Kidney epithelial cell (primary cell): ENCODE measurements at places on chromosomes 4 and X. TPM values are rescaled to one million over a fixed set of nuclear protein-coding genes. Genes with fewer than 3 reads are reported as not detected.

AKAP14 gene
- not detected in 2 replicates for total RNA-seq

CT47B1 gene
- not detected in 2 replicates for total RNA-seq

SLC26A1 gene
- total RNA-seq = 0.38 and 0.96 TPM in 2 replicates

NAT8L gene
- total RNA-seq = 9.0 and 9.4 TPM in 2 replicates

PNMA5 gene
- total RNA-seq = not detected in 2 replicates

PRDM8 gene
- 0.17 and 0.55 TPM in 2 replicates for total RNA-seq

PNMA6F gene
- total RNA-seq = not detected in 2 replicates

CLIC2 gene
- total RNA-seq = not detected in 2 replicates

HEPH gene
- 8.1 TPM in 2 replicates for total RNA-seq

MAGEB1 gene
- not detected in 2 replicates for total RNA-seq

ZC4H2 gene
- 16.4 and 26.0 TPM in 2 replicates for total RNA-seq

UGT2B15 gene
- not detected in 2 replicates for total RNA-seq

LONRF3 gene
- total RNA-seq = 7.2 and 8.1 TPM in 2 replicates

MGARP gene
- total RNA-seq = 0.08 TPM in 1 of 2 replicates, not detected in the other

WWC2 gene
- 29.0 and 30.2 TPM in 2 replicates for total RNA-seq

GRID2 gene
- not detected in 2 replicates for total RNA-seq

MTTP gene
- total RNA-seq = 0.07 and 0.08 TPM in 2 replicates

RASL11B gene
- total RNA-seq = 0.67 and 2.1 TPM in 2 replicates

ITGB1BP2 gene
- 1.1 and 1.7 TPM in 2 replicates for total RNA-seq

ZMAT1 gene
- total RNA-seq = 2.4 and 2.8 TPM in 2 replicates

ANXA3 gene
- total RNA-seq = 271 and 297 TPM in 2 replicates

NXF2B gene
- total RNA-seq = not detected in 2 replicates

OFD1 gene
- 15.7 and 16.1 TPM in 2 replicates for total RNA-seq

TCP11X2 gene
- 0.14 and 0.42 TPM in 2 replicates for total RNA-seq

VSIG4 gene
- total RNA-seq = 0.54 and 2.3 TPM in 2 replicates

MAGEB17 gene
- total RNA-seq = not detected in 2 replicates

GSTCD gene
- 17.9 and 18.5 TPM in 2 replicates for total RNA-seq

STPG2 gene
- total RNA-seq = 0.07 TPM in 1 of 2 replicates, not detected in the other

FRG2 gene
- not detected in 2 replicates for total RNA-seq

SPIN3 gene
- total RNA-seq = 3.5 and 7.3 TPM in 2 replicates

GPM6B gene
- total RNA-seq = 0.89 and 4.3 TPM in 2 replicates

XAGE2 gene
- total RNA-seq = not detected in 2 replicates

DUSP21 gene
- not detected in 2 replicates for total RNA-seq

WDR1 gene
- total RNA-seq = 370 and 385 TPM in 2 replicates
